Left forelimb (tissue), 1 donor: ENCODE measurements at places on chromosomes 1 and 21.

GRCh38 chr1:211196880-211197279, 62.3 kb upstream of the RCOR3 start:
- DNase-seq, result no peak

- no peak for DNase-seq
Measured at GRCh38 chr1:38677311-38677710, 182.3 kb downstream of the RRAGC start.

DNA sequence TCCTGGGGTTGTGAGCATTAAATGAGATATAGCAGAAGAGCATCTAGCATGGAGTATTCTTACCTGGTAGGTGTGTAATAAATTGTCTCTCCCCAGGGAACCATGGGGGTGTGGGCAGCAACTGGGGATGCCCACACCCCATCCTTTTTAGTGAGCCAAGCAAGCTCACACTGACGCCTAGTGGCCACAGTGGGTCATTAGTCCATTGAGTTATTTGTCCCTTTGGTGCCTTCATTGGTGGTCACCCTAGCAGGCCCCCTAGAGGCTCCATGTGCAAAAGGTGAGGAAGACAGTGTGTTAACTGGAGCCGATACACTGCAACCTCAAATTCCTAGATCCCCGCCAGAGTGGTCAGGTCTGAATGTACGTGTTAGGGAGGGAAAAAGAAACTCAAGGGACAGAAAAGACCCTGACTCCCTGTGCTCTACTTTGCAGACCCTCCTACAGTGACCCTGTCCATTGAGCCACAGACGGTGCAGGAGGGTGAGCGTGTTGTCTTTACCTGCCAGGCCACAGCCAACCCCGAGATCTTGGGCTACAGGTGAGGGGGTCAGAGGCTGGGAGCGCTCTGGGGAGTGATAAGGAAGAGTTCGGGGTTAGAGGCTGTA, 93.3 kb upstream of the CD1D start:
- DNase-seq, result no peak

GRCh38 chr1:110634455-110635311, 28.5 kb upstream of the KCNA2 start:
- DNase-seq, result no peak

- DNase-seq, result no peak
Measured at GRCh38 chr1:26160527-26161414, 1.9 kb downstream of the FAM110D start.

DNA sequence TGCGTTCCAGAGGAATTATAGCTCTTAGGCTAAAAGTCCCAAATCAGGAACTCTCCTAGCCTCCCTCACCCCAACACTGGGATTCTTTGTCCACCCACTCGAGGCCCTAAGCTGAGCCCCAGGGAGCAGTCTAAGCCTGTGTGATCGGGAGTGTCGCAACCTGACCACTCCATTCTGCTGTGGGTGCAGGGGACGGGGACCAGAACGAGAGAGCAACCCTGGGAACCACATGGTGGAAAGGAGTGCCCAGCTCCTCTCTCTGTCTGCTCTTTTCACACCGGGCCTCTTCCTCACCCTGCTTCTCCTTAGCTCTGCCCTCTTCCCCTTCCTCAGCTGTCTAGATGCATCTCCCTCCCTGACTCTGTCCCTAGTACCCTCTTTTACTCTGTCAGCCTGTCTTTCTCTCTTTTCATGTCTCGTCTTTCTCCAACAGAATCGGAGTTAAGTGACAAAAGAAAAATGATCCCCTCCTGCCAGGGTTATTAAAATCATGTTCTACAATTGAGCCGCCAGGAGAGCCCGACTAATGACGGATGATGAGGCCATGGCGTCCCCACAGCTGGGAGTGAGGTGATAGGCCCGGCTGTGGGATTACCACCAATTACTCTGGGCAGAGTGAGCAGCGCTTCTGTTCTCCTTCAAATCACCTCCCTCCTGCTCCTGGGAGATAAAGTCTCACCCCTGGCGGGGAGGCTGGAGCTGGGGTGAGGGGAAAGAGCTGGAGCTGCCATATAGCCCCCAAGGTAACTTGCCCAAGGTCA, 34.5 kb upstream of the CSF3R start:
- DNase-seq, result no peak

DNA sequence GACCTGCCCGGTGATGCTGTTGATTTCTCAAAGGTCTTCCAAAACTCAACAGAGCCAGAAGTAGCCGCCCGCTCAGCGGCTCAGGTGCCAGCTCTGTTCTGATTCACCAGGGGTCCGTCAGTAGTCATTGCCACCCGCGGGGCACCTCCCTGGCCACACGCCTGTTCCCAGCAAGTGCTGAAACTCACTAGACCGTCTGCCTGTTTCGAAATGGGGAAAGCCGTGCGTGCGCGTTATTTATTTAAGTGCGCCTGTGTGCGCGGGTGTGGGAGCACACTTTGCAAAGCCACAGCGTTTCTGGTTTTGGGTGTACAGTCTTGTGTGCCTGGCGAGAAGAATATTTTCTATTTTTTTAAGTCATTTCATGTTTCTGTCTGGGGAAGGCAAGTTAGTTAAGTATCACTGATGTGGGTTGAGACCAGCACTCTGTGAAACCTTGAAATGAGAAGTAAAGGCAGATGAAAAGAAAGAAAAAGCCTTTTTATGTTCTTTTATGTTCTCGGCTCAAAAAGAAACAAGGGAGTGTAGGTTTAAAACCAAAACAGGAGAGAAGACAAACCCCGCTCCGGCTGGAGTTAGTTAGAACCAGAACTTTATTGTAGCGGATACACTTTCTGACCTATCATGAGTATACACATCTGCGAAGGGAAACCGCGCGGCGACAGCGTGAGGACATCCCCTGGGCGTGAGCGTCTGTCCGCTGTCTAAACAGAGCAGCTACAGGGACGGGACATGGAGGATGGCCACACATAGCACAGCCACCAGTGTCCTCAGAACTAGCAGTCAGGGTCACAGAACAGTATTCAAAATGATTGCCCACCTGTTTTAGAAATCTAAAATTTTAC, 77.1 kb downstream of the PIK3CD start:
- DNase-seq, result no peak

GRCh38 chr1:39084191-39084590, 58.0 kb downstream of the NDUFS5 start:
- no peak for DNase-seq

GRCh38 chr21:14559102-14559501, 13.0 kb upstream of the SAMSN1 start:
- DNase-seq, result no peak

- no peak for DNase-seq
Measured at GRCh38 chr1:154666051-154666790, 58.2 kb upstream of the ADAR start.

- no peak for DNase-seq
Measured at GRCh38 chr1:20626524-20626923, 6.7 kb upstream of the PINK1 start.

DNA sequence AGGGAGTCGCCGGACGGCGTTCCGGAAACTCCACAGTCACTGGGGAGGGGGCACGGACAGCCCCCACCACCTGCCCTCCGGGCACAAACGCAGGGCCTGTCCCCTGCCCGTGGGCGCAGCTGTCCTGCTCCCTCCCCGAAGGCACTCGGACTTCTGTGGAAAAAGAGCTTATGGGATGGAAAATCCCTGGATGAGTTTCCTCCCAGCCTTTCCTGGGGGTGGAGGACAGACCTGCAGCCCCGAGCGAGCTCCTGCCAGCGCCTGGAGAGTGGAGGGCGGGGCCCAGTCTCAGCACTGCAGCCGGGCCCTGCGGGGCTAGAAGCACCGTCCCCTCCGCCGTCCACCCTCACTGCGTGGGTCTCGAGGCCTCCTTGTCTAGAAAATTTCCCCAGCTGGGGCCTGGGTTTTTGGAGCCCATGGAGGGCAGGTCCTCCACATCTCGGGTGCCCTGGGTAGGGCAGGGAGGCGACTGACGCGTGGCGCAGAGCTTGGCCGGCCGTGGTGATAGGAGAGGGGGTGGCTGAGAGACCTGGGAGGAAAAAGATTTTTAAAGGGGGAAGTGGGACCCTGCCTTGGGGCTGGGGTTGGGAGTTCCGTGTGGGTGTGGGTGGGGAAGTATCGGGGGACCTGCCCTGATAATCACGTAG, 6.4 kb upstream of the COL6A1 start:
- DNase-seq, result peak; percentile 78

- DNase-seq, result no peak
Measured at GRCh38 chr1:115430441-115431158, 92.6 kb upstream of the NGF start.

GRCh38 chr1:201363467-201363866, 14.0 kb downstream of the TNNT2 start:
- no peak for DNase-seq

GRCh38 chr21:34612056-34612455, 2.9 kb downstream of the RCAN1 start:
- peak; percentile 11 for DNase-seq

- no peak for DNase-seq
Measured at GRCh38 chr1:4273243-4273642, 373.2 kb upstream of the C1orf174 start.
